ENCODE measurements at places on chromosomes 12 and 14.

- DNase-seq = no peak
Measured at GRCh38 chr12:122868471-122869177, 27.3 kb downstream of the VPS37B start.

- DNase-seq = no peak
Measured at GRCh38 chr12:3142386-3142785, 65.2 kb downstream of the TSPAN9 start.

- DNase-seq = no peak
Measured at GRCh38 chr12:47868041-47868440, 36.8 kb downstream of the VDR start.

- no peak for DNase-seq
Measured at GRCh38 chr12:50109319-50109718, 2.7 kb upstream of the COX14 start.

- DNase-seq = no peak
Measured at GRCh38 chr14:98018628-98019027, 1221.4 kb downstream of the VRK1 start.
